Tongue (tissue), 3 donors: ENCODE measurements at places on chromosomes 7 and 10. TPM values are rescaled to one million over a fixed set of nuclear protein-coding genes. Genes with fewer than 3 reads are reported as not detected.

- no peak for DNase-seq
Measured at GRCh38 chr7:81507221-81507620, 262.6 kb downstream of the HGF start.

- no peak for DNase-seq
Measured at GRCh38 chr7:17320657-17321056, 22.2 kb downstream of the AHR start.

DNA sequence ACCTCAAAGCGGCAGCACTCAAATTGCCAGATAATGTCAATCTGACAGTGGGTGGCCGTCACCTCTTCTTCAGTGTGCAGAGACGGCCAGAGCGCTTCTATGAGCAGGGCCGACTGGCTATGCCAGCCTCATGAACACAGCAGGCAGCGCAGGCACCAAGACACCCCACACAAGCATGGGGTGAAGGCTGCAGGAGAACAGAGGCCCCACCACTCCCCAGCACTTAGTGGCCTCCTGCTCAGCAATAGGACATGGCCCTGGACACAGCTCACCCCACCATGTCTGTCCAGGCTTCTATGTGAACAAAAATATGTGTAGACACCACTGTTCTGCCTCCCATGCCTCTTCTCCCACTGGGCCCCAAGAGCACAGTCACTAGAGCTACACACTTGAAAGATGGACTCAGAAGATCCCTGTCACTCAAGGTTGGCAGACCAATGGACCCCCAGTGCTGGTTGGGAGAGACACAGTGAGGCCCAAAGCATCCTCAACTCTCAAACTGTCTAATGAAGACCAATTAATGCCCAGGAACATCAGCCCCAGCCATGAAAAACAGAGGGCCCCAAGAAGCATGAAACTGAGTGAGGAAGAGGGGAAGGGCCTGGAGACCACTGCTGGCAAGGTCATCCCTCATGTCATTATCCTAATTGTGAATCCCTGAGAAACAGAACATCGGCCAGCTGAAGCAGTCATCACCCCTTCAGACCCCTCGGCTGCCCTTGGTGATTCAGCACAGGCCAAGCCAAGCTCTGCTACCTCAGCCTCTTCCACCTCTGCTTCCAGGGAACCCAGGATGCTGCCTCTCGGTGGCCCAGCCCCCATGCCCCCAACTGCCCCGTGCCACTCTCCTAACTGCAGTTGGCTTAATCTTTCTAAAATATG lies 77.7 kb downstream of the GRID1 start:
- DNase-seq, result no peak

DNA sequence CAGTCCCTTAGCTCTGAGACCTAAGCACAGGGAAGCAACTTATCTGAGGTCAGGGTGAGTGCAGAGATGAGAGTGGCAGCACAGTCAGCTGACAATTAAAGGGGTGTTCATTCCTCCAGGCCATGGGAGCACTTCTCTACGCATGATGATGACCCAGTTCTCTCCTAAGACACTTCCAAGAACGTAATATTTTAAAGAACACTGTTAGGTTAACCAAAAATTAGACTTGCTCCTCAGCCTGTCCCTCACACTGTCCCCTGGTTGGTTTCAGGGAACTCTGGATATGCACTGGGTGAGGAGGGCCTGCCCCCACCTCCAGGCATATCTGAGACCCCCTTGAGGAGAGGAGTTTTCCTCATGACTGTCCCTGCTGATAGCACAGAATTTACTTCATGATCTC lies 767.5 kb downstream of the GRID1 start:
- DNase-seq, result no peak

- DNase-seq, result no peak
Measured at GRCh38 chr7:68484731-68485130, 1113.5 kb upstream of the AUTS2 start.

- DNase-seq, result no peak
Measured at GRCh38 chr10:111037858-111038257, 39.0 kb upstream of the ADRA2A start.

BLOC1S2 gene
- 27.9 TPM for total RNA-seq

DNA sequence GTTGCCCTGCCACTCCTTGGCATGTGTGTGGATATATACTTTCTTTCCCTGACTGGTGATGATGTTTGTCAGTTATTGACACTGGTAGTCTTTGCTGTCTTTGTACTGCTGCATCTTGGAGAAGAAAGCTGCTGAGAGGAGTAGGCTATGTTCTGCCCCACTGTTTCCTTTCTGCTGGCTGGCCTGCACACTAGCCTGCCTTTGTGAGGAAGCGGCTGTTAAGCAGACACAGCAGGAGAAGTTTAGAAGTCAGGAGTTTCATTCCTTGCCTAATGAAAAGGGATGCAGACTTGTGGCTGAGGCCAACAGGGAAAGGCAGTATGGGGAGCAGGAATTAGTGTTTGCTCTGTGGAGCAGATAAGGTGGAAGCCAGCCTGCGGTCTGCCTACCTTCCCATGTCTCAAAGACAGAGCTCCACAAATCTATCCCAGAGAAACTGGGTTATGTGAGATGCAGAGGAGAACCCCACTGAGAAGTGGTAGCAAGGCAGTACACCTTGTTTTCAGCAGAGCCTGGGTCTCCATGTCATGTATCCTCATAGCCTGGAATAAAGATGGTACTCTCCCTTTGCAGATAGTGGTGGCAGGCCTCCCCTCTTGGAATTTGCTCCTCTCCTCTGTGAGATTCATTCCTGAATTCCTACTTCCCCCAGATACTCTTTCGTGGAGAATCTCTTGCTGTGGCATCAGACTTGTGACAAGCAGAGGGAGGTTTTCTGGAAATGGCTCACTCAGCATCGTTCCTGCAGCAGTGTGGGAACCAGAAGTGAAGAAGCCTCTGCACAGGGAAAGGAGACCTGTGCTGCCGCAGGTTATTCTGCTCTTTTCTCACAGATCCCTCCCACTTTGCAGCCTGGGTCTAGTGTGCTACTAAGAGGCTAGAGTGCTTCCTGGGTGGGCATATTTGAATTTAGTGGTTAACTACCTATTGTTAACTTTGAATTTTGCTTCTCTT lies 130.2 kb downstream of the LRRC4 start:
- DNase-seq, result no peak

DNA sequence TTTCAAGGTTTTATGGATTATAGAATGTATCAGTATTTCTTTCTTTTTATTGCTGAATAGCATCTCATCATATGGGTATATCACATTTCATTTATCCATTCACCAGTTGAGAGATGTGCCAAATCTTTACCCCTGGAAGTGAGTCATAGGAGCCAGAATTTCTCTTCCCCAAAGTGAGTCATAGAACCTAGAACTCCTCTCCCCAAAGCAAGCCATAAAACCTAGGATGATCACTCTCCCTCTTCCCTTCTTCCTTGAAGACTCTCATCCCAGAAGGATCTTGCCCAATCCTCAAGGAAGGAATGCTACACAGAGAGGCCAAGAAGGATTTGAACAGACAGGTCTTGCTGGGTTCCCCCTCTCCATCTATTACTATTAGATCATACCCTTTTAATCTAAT lies 199.9 kb downstream of the EVX1 start:
- DNase-seq, result no peak

- DNase-seq, result no peak
Measured at GRCh38 chr7:158834878-158835784, 5.8 kb upstream of the ESYT2 start.

DNA sequence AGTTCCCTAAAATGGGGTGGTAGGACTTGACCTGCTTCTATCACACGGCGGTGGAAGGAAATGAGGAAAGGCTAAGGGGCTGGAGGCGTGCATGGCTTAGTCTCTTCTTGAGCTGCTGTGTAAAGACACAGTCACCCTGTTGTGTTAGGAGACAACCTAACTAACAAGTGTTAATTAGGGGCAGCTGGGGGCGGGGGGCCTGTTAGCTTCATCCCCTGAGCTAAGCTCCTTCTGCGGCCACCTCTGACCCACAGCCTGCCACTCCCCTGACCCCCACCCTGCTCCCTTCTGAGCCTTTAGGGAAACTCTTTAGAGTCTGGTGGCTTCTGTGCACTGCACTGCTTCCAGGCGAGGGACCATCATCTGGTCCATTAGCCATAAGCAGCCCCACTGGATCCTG lies 28.0 kb downstream of the COL17A1 start:
- DNase-seq, result no peak

FIGNL1 gene
- 19.5 TPM for total RNA-seq

DNA sequence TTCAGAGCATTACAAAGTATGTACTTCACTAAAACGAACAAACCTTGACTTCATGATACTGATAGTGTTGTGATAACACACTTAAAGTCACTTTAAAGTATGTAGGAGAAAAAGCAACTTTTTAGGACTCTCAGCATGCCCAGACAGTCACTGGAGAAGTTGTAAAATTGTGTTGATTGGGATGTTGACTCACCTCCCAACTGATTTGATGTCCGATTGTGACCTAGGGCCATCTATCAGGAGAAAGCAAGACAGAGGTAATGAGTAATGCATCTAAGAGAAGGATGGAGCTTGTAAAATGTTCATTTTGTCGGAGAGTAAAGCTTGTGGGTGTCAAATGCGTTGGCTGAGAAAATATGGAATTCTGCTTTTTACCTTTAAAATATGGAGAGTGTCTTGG lies 135.4 kb upstream of the SEMA3D start:
- no peak for DNase-seq

GRCh38 chr10:117004227-117005025 lies 561 bp downstream of the SHTN1 start:
- DNase-seq, result peak; percentile 62

DNA sequence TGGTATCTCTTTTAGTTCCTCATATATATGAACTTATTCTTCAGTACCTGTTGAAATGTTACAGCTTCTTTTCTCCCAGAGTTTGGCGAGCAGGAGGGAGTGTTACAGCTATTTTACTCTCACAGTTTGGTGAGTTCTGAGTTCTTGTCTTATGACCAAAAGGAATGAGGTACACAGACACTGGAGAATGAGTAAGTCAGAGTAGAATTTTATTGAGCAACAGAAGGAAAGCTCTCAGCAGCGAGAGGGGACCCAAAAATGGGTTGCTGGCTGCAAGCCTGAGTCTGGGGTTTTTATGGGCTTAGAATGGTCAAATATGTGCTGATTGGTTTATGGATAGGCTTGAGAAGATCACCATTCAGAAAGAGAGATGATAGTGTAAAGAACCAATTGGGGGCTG lies 175.2 kb downstream of the CDK14 start:
- DNase-seq, result no peak

TCAF2 gene
- total RNA-seq, result 4.8 TPM

- DNase-seq, result no peak
Measured at GRCh38 chr10:94902080-94902479, 36.4 kb upstream of the CYP2C9 start.

- DNase-seq, result peak; percentile 98
Measured at GRCh38 chr10:21533467-21534279, at the start of gene MLLT10. MLLT10 (plus strand) TSS chr10:21534232; CDS start chr10:21534645, 413 bp downstream.

DENND2A gene
- 29.6 TPM for total RNA-seq

CASTOR2 gene
- total RNA-seq, result 43.0 TPM
